ENCODE measurements at places on chromosomes 3 and 15.

- no peak for DNase-seq
These were observed 18.6 kb downstream of the LRRN1 start for GRCh38 chr3:3817865-3818264.

- no peak for DNase-seq
These were observed 72.0 kb downstream of the PDZRN3 start for GRCh38 chr3:73552700-73553099.

GRCh38 chr15:50686469-50687301 is at the start of gene TRPM7:
TSS of gene TRPM7 (minus strand) at chr15:50686797. CDS start at chr15:50686533, 264 bp downstream.
- peak; percentile 73 for DNase-seq

DNA sequence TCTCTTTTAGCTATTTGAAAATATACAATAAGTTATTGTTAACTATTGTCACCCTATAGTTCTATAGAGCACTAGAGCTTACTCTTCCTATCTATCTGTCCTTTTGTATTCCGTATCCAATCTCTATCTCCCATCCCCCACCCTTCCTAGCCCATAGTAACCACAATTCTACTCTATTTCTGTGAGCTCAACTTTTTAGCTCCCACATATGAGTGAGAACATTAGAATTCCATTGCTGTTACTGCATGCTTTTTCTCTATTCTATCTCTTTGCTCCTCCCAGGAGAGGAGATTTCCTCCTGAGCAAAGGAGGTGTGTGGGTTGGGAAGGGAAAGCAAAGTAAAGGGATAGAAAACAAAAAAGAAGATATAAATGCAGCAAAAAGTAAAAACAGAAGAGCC is 105.6 kb upstream of the SLC4A7 start:
- DNase-seq = no peak

GRCh38 chr3:11603628-11604027 is 40.1 kb downstream of the VGLL4 start:
- DNase-seq = no peak

DNA sequence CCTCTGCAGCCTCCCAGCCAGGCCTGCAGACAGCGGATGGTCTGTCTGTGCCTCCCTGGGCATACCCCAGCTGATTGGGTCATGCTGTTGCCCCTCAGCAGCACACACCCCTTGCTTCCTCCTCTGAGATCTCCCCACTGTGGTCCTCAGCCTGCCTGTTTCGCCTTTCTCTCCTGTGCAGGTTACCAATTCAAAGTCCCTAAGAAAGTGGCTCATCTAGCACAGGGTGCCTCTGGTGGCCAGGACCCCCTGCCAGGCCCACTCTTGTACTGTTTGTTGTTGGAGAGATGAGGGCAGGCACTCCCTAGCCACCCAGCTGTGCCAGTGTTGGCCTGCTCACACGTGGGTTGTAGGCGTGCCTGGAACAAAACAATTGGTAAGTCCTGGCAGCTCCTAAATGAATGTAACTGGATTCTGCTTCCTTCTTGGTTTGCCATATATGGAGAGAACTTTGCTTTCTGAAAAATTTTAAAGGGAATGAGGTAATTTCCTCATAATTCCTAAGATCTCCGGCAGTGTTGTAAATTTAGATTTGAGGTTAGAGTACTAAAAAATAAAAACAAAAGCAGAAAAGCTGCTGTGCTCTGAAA is 213.2 kb upstream of the IL12A start:
- no peak for DNase-seq

- DNase-seq = no peak
These were observed 365.7 kb downstream of the GABRG3 start for GRCh38 chr15:27336676-27337075.

- DNase-seq = no peak
These were observed 15.2 kb downstream of the TRAIP start for GRCh38 chr3:49841126-49841696.

- no peak for DNase-seq
These were observed 34.2 kb upstream of the SSUH2 start for GRCh38 chr3:8678751-8679150.

- no peak for DNase-seq
These were observed at the start of gene SLC6A1 for GRCh38 chr3:10992017-10992942. TSS of gene SLC6A1 (plus strand) at chr3:10992748. CDS start at chr3:11017212, 24,464 bp downstream.

DNA sequence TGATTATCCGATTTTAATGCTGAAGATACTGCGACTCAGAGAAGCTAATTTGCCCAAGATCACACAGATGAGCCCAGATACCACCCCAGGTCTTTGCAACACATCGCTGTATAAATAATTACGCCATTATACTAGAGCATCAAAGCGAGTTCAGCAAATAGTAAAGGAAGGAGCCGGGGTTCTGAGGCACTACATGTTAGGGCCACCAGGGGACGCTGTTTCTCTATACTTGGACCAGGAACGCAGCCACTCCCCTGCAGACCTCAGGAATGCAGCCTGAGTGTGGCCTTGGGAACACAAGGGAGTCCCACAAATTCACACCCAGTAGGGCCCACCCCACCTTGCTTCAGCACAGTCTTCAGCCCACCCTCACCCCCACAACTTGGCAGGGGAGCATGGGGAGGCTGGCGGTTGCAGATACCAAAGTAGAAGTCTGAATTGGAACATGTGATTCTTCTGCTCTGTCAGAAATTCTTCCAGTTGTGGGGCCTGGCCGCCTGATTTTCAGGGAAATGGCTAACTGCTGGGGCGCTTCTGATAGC is 57.8 kb upstream of the RYK start:
- peak; percentile 69 for DNase-seq

- DNase-seq = no peak
These were observed 98.3 kb downstream of the SEC22A start for GRCh38 chr3:123300056-123300455.

DNA sequence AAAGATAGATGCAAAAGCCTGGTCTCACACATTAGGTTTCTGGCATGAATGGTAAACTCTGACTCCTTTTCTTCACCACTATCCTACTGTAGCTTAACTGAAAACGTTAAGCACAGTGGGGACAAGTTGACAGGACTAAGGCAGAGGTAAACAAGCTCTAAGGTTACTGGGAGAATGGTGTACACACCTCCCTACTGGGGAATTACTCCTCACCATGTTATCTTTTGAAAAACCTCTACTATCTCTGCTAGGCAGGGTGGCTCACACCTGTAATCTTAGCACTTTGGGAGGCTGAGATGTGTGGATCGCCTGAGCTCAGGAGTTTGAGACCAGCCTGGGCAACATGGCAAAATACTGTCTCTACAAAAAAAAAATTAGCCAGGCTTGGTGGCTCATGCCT is 29.1 kb downstream of the IP6K1 start:
- DNase-seq = no peak

DNA sequence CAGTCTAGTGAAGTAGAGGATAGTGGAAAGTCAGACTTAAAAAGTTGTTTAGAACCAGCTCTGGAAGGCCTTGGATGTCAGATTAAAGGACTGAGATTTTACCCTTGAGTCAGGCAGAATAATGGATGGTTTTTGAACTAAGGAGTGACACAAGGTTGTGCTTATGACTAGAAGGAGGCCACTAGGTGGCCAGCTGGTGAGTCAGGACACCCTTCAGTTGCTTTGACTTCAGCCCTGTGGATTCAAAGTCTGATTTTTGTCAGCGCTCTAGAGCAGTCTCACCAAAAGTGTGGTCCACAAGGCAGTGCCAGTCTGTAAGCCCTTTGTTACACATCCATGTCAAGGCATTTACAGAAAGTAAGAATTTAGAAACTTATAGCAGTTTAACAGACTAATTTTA is 3.8 kb upstream of the GABPB1 start:
- DNase-seq = no peak

DNA sequence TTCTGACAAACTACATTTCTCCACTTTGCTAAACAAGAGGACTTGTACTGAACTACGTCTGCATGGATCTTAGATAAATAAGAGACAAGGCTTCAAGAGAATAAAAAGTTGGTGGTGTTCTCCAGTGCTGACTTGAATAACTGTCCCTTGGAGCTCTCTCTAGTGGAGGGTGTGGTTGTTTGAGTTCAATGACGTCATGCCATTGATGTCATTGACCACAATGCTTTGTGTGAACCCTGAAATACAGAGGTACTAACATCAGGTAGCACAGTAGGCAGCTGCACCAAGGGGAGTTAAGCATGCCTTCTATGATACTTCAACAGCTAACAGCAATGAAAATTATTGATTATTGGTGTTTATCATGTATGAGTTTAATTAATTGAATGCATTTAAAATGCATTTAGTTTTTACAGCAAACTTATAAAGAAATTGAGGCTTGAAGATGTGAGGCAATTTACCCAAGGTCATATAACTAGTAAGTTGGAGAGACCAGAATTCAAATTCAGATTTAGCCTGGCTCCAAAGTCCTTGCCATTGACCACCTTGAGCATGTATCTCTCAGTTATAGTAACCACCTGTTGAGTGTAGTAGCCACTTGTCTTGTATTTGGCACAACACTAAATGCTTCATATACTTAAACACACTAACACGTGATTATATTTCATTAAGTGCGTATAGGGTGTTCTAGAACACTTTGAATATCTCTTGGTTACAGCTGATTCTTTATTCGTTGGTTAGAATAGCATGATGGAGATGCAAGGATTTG is 126.0 kb upstream of the ANKRD28 start:
- no peak for DNase-seq

DNA sequence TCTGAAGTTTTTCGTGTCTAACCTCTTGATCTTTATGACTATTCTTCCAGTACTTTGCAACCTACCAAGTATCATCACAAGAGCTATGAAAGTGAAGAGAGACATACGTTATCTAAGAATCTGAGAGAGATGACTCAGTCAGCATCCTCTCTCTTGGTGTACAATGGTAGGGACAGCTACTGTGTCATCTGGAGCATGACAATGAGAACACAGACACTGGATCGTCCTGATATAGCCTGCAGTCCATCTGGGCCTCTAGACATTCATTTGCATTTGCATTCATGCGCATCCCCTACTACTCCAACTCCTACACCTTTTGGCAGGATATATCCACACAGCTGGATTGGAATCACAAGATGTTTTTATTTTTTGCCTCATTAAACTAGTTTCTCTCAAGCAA is 115.2 kb downstream of the PEX5L start:
- no peak for DNase-seq

DNA sequence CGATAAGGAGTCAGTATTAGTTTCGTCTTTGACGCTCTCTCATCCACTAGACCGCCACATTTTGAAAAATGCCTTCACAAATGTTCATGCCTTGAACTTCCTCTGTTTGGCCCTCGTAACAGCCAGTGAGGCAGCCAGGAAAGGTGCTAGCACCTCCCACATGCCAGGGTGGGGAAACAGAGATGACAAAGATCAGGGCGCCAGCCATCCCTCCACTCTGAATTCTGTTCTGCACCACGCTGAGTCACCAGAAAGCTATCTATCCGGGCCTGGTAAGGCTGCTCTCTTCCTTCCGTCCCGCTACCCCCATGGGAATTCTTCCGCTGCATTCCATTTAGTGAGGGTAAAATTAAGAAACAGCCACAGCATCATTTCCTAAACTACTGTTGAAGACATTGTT is 31.3 kb upstream of the BCL2L10 start:
- DNase-seq = no peak

DNA sequence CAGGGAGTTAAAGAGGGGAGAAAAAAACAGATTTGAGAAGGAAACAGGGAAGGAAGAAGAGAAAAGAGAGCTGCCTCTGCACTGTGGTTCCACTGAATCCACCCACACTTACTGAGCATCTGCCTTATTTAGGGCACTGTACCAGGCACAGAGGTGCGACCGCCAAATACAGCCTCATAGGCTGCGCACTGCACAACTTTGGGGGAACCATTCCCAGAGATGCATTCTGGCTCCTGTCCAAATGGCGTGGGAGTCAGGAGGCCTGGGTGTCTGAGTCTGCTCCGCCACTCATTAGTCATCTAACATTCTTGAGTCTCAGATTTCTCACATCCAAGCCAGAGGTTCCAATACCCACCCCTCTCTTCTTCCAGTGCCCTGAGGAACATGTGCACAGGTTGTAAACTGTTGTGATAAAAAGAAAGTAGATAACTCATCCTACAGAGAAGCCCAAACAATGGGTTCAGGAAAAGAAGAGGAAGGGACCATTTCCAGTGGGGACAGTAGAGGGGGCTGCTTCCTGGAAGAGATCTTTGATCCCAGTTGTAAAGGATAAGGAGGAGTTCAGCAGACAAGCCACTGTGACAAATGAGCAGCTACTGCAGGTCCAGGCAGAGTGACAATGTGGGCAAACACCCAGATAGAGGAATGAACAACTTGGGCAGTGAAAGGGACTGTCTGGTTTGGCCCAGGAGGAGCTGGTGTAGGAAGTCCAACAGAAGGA is 254.6 kb downstream of the UACA start:
- no peak for DNase-seq

DNA sequence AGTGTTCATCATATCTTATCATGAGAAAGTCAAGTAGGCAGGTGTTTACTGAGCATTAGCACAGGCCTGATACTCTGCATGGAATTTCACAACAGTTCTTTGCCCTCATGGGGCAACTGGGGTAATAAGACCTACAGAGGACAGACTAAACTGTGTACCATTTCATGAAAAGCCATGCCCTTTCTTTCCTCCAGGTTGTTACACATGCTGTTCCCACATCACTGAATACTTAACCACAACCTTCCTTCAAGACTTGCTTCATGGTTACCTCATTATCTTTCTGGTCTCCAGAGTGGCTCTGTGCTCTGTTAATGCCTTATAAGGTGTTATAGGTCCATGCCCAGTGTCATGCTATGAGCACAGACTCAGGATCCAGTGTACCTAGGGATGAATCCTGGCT is 28.2 kb upstream of the RSL24D1 start:
- DNase-seq = no peak

DNA sequence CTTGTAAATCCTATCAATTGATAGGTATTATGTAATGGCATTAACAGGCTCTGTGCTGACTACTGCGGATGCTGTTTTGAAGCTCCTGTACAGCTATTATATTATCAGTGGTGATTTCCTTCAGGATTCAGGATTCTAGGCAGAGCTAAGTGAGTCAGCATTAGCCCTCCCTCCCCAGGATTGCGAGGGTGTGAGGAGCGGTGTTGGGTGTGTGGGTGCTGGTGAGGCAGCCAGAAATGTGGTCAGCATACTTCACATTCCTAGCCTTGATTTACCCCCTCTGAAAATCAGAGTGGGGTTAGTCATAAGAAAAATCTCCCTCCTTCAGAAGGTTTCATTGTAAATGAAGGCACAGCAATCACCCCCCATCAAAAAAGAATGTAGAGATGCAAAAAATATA is 72.5 kb downstream of the SNTN start:
- no peak for DNase-seq

DNA sequence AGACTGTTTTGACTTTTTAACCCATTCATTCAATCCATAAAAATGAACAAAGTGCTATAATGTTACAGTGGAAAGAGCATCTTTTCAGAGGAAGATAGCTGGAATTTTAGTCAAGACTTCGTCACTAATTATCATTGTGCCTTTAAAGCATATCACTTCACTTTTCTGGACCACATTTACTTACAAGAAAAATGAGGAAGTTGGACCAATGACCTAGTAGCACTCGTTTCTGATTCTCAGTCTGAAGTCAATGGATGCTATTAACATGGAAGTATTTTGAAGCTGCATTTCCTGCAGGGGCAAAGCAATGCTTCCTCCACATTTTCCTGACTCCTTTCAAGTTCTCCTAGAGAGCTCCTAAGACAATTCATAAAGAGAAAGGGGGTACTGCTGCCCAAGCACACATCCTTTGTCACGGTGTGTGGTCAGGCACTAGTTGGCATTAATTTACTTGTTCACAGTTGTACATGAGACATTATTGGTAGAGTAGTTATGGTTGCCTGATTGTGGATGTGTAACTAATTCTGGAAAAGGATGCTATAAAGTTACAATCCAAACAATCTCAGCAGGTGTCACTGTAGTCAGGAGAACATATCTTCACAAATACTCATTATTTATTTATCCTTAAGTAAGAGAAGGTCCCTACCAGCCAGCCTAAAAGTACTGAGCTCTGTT is 1049.1 kb downstream of the FHIT start:
- no peak for DNase-seq

- DNase-seq = no peak
These were observed 33.2 kb downstream of the SLC12A8 start for GRCh38 chr3:125179143-125179883.

Measured in GOT3 (cell line).